ENCODE measurements at places on chromosomes 1 and 21.
A peak's percentile ranks its signal among the peaks of the same experiment; 100 is the strongest.

DNA sequence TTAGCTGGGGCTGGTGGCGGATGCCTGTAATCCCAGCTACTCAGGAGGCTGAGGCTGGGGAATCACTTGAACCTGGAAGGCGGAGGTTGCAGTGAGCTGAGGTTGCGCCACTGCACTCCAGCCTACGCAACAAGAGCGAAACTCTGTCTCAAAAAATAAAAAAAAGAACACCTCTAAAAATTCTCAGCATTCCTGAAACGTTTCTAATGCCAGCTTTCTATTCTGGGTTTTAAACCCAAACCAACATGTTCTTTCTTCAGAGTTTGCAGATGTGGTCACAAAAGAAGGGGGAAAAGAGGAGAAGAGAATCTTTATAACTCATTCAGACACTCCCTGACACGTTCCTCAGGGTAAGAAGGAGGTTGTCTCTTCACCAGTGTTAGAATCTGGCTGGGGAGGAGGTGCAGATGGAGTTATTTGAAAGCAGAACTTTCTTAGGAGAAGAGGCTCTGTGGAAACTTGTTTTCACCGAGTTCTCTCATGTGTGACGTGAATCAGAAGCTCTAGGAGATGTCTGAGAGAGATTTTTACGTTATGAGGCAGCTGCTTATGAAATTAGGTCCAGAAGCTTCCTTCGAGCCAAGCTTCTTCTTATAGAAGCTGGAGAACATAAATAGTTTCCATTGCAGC is 17.8 kb upstream of the CNR2 start:
- DNase-seq, result peak; percentile 65

- DNase-seq, result no peak
Measured at GRCh38 chr1:36542962-36543515, 60.3 kb upstream of the CSF3R start.

DNA sequence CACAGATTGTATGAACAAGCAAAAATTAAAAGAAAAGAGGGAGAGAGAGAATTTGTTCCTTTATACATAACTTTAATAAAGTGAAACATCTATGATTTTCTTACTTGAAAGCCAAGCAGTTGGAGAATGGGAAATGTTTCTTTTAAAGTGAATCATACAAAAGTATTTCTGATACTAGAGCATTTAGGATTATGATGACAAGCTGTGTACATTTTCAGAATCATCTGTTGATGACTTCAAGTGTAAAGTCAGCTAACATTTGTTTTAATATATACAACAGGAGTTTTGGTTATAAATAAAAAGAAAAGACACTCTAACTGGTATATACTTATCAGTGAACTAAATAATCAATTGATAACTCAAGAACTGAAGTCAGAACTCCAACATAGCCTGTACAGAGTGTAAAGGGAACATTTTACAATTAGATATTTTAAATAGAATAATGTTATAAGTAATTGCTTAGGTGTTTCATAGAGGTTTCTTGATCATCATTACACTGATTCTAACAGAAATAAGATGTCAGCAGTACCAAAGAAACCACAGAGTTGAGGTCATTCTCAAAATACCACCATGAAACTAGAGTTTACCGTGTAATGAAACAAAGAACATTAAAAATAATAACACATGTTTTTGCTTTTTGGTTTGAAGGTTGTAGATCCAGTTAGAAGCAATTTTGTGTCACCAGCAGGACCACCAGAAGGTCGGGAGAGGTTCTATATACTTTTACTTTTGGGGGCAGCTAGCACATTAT is 103.4 kb downstream of the COL24A1 start:
- DNase-seq, result no peak

- no peak for DNase-seq
Measured at GRCh38 chr1:3708791-3709190, 43.5 kb upstream of the CCDC27 start.

- no peak for DNase-seq
Measured at GRCh38 chr1:89606227-89606980, 26.5 kb upstream of the LRRC8C start.

- DNase-seq, result no peak
Measured at GRCh38 chr1:119324198-119324597, 44.4 kb upstream of the HAO2 start.

Data from fibroblast of the aortic adventitia (primary cell).